CD4-positive, alpha-beta T cell (primary cell): ENCODE measurements at places on chromosomes 7 and 10.

DNA sequence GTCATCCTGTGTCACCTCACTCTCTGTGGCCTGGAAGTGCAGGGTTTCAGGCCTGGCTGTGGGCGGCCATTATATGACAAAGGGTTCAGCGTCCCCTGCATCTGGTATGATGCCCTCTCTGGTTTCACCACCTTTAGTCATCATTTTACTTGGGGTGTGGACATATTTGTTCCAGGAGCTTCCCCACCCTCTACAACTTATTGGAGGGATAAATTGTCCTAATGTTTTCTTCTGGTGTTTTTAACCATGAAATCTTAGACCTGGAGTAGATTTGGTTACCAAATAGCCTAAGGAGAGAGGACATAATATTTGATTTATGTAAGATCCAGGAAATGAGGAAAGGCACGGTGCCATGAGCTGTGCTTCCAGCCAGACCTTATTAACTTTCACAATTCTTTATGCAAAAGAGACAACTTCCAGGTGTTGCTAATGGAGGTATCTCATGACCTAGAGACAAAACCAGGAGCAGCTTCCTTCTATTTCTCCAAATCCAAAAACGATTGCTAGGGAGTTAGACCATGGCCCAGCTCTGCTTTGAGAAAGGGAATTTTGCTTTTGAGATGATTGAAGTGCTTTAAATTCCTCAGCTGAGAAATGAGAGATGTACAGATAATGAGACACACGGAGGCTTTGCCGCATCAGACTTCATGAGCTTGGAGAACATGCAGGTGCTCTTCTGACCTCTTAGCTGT, 20.9 kb downstream of the WBP1L start:
- DNase-seq = no peak

DNA sequence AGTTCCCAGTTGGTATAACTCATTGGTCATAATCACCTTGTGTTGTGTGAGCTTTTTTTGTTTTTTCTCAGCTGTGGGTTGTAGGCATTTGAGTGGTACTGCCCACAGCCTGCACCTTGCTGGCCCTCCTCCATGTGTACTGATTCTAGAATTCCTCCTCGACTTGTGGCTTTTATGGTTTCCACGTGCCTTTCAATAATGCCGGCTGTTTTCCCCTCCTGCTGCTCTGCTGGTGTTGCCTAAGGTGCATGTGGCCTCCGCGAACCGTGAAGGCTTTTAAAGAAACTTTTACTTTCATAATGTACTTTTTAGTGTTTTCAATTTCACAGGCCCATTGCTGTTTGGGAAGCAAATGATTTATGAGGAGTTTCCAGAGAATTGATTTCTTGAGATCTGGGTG, 518.0 kb downstream of the REEP3 start:
- DNase-seq = no peak

GRCh38 chr7:120233338-120233737, 39.6 kb upstream of the KCND2 start:
- DNase-seq = no peak

DNA sequence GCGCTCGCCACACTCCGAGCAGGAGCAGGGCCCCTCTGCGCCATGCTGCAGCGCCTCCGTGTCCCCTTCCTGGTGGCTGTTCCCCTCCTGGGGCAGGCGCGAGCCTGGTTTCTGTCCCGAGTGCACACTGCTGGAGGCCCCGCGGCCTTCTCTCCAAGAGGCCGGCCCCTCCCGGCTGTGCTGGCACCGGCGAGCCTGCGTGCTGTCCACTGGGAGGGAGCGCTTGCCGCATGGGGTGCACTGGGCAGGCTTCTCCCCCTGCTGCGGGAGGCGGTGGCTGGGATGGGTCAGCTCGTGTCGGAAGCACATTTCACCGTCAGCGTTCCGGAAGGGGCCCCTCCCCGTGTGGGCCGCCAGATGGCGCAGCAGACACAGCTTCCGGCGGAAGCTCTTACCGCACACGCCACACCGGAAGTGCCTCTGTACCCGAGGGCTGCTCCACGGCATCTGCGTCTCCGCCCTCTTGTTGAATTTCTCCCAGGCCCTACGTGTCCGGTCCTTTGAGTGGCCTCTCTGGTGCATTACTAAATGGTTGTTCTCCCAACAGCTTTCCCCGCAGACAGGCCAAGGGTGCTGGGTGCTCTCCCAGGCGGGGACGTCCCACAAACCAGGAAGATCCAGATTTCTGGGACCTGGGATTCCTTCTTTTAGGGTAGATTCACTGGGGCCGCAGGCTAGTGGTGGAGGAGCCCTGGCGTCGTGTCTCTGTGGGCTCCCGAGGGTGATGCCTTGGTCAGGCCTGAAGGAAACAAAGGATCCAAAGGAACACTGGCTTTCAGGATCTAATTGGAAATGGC, 18.7 kb downstream of the ZNF786 start:
- DNase-seq = peak; percentile 71

GRCh38 chr10:31926160-31926559, 2.5 kb downstream of the ARHGAP12 start:
- no peak for DNase-seq

DNA sequence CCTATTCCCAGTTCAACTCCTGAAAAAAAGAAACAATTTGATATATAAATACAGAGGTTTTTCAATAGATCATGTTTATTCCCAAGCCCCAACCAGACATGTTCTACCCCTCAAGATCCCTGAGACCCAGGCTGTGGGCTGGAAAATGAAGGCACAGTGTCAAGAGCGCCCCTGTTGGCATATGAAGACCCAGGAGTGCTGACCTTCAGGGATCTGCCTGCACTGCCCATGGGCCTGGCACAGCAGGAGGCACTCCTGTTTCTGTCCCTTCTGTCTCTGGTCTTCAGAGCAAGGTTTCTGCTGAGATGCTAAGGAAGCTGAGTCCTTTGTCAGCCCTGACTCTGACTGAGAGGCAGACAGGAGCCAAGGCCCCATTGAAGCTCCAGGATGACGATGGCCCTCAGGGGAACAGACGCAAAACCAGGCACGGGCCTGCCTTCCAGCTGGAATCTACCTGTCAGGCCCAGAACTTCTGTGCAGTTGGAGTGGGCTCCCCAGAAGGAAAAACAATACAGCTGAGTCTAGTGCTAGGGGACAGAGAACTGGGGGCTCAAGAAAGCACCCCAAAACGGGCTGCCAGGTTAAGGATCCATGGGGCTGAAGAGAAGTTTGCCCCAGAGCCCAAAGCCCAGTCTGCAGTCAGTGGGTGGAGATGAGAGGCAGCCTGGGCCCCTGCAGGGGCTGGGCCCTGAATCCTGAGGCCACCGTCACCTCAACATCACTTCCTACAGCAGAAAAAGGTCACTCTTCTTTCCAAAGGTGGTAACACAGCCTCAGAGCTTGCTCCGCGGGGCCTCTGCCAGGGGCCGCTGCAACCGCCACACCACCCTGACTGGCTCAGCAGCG, 6.7 kb upstream of the AIFM2 start:
- DNase-seq = no peak
